Type B pancreatic cell (in vitro differentiated cells): ENCODE measurements at places on chromosomes 7 and 10.

DNA sequence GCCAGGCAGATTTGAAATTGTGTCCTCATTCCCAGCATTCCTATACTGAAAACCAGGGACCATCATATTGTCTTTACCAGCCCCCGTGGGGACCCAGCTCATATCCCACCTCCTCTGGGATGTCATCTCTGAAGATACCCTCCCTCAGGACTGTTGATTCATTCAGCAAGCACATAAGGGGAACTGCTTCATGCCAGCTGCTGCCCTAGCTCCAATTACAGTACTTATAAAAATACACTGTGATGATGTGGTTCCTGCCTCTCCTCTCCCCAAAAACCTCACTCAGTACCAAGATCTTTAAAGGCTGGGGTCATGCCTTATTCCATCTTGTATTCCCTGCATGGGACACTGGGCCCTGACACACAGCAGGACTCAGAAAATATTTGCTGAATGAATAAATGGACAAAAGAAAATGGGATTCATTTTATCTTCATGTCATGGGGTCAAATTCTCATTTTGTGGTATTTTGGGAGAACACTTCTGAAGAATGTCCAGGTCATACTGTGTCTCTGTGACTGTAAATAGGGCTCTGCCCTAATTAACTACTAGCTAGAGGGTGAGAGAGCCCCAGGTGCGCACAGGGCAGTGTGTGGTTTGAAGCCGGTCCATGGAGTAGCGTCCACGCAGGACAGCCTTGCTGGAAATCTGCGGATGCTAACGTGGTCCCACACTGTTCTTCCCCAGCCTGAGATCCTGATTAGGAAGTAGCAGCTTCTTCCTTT is 29.0 kb upstream of the DAGLB start:
- no peak for DNase-seq
- H3K36me3 ChIP-seq, result peaks cover 13% of the 10 kb centered on the region
- H3K4me1 ChIP-seq, result peaks cover 42% of the 10 kb centered on the region
- H3K27me3 ChIP-seq, result no peaks in the 10 kb centered on the region
- H3K4me3 ChIP-seq, result no peak overlapping the region
- peak overlapping the region; percentile 49 for H3K27ac ChIP-seq

DNA sequence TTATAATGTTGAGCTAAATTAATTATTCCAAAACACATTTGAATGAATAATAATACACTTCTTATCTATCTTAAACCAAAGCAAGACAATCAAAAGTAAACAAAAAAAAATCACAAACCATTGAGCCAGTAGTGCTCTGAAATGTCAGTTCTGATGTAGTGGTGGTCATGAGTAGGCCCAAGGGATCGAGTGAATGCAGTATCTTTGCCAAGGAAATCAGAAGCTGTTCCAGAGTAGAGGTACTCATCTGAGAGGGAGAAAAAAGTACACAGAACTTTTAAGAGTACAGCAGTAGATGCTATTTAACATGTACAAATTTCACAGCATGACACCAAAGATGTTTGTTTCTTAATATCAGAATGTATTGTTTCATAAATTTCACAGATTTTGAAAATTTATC is 121.5 kb downstream of the SEMA3D start:
- no peak overlapping the region for H3K27ac ChIP-seq
- DNase-seq, result no peak

GRCh38 chr10:97580421-97581367 is 3.5 kb upstream of the HOGA1 start:
- no peaks in the 10 kb centered on the region for H3K27me3 ChIP-seq
- H3K27ac ChIP-seq, result no peak overlapping the region
- peaks cover 16% of the 10 kb centered on the region for H3K4me1 ChIP-seq
- no peak overlapping the region for H3K4me3 ChIP-seq
- DNase-seq, result no peak

- peaks cover 18% of the 10 kb centered on the region for H3K27me3 ChIP-seq
- H3K4me3 ChIP-seq, result no peak overlapping the region
- DNase-seq, result no peak
- no peak overlapping the region for H3K27ac ChIP-seq
These were observed 229.8 kb upstream of the PODXL start for GRCh38 chr7:131786204-131786603.

- no peak overlapping the region for H3K4me3 ChIP-seq
- no peaks in the 10 kb centered on the region for H3K4me1 ChIP-seq
- DNase-seq, result no peak
These were observed 486.3 kb downstream of the ACTR3B start for GRCh38 chr7:153245809-153246208.

DNA sequence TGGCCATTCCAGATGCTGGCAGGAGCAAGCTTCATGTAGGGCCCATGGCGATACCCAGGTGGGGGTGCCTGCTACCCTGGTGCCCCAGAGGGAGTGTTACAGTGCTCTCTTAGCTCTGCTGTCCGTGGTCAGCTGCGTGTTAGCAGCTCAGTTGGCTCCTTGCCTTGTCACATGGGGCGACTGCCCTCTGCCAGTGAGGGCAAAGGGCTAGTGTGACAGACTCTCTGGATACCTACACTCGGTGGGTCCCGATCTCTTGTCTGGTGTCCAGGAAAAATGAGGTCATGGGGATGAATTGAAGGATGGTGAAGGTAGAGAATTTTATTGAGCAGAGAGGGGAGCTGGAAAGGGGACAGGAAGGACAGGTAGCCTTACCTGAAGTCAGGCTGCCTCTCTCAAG is 152.2 kb downstream of the CYP26A1 start:
- DNase-seq, result no peak
- H3K36me3 ChIP-seq, result no peaks in the 10 kb centered on the region
- H3K27ac ChIP-seq, result no peak overlapping the region
- H3K4me3 ChIP-seq, result no peak overlapping the region

- DNase-seq, result no peak
- no peak overlapping the region for H3K4me3 ChIP-seq
- peaks cover 3% of the 10 kb centered on the region for H3K27me3 ChIP-seq
- peaks cover 5% of the 10 kb centered on the region for H3K4me1 ChIP-seq
- no peaks in the 10 kb centered on the region for H3K36me3 ChIP-seq
- no peak overlapping the region for H3K27ac ChIP-seq
These were observed 525.3 kb upstream of the CELF2 start for GRCh38 chr10:10492420-10492819.

DNA sequence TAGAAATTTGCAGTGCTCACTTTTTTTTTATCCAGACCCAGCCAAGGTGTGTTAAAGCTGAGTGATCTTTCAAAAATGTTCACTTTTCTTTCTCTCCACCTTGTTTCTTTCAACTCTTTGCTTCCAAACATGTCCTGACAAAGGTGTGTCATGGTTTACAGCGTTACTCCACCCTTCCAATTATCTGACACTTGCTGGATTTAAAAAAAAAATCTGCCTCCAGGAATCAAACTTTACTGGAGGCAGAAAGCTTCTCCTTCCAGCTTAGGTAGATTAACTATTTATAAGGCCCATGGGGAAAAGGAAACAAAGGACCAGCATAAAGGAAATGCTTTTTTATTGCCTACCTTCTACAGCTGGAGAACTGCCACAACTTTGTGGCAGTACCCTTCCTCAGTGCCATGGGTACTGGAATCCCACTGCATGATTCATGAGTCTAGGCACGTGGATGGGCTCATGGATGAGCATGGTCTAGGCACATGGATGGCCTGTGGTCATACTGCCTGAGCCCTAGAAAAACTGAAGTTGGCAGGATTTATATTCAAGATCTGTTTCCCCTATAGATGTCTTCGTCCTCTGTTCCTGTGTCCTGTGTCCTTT is at the start of gene COL17A1:
Gene COL17A1 (minus strand): TSS at position 80 of the 600 bp plus-strand sequence. CDS start 5,207 bp downstream, outside the sequence.
- peak within 1 kb of the TSS; percentile 81 for H3K4me3 ChIP-seq
- peak within 1 kb of the TSS; percentile 86 for H3K27ac ChIP-seq
- H3K27me3 ChIP-seq, result no peaks in the 10 kb centered on the region
- H3K36me3 ChIP-seq, result no peaks in the 10 kb centered on the region

DNA sequence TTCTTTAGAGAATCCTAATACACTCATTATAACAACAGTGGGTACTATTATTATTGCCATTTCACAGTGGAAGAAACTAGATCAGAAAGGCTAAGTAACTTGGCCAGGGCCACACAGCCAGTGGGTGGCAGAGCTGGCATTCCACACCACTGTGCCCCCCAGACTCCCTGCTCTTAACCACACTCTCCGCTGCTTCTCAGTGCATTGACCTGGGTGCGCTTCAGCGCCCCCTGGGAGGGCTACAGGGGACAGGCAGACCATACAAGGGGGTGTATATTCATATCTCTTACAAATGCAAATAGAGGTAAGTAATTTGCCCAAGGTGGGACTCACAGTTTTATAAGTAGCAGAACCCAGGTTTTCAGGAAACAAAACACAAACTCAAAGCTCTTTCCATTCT is 77.0 kb upstream of the NMT2 start:
- no peak for DNase-seq
- no peak overlapping the region for H3K27ac ChIP-seq
- peaks cover 3% of the 10 kb centered on the region for H3K36me3 ChIP-seq
- H3K4me1 ChIP-seq, result no peaks in the 10 kb centered on the region
- H3K27me3 ChIP-seq, result no peaks in the 10 kb centered on the region
- no peak overlapping the region for H3K4me3 ChIP-seq

GRCh38 chr7:69932034-69932628 is 333.9 kb downstream of the AUTS2 start:
- no peaks in the 10 kb centered on the region for H3K36me3 ChIP-seq
- H3K4me1 ChIP-seq, result peaks cover 20% of the 10 kb centered on the region
- H3K27me3 ChIP-seq, result no peaks in the 10 kb centered on the region

- peaks cover 4% of the 10 kb centered on the region for H3K27me3 ChIP-seq
- no peak for DNase-seq
- no peaks in the 10 kb centered on the region for H3K36me3 ChIP-seq
- H3K27ac ChIP-seq, result no peak overlapping the region
- no peaks in the 10 kb centered on the region for H3K4me1 ChIP-seq
- H3K4me3 ChIP-seq, result no peak overlapping the region
These were observed 94.9 kb upstream of the ZNF800 start for GRCh38 chr7:127487381-127487780.

DNA sequence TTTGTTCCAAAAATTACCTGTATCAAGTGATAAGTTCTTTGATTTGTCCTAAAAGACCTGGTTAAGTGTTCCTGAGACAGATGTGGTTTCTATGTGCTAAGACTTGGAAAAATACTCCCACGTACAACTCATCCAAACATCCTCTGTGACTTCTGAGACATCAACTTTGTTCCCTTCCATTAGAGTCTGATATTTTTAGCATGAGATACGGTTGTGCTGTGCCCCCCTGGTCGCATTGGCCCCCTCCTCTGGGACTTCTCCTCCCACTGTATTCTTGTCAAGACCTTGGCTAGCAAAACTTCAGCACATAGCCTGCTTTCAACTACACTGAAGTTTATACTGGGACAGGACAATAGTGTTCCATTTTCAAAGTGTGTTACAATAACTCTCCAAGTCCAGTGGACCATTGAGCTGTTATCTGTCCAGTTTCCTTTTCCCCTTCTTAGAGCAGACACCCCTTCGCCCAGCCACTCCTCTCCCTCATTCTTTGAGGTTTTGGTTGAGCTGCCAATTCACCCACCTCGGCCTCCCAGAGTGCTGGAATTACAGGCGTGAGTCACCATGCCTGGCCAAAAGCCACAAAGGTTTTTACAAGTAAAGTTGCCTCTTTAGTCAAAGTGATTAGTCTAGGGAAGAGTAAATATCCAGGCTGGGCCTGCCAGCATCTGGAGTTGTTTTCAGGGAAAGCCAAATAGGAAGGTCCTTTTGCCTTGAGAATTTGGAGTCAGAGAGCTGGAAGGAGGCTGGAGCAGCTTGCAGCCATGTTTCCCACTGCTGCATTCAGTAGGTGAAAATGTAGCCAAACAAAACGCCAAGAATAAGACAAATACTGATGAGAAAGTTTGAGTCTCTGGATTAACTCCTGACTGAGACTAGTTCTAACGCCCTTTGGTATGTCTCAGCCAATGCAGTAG is 17.8 kb upstream of the PDLIM1 start:
- H3K36me3 ChIP-seq, result peaks cover 3% of the 10 kb centered on the region
- H3K4me3 ChIP-seq, result no peak overlapping the region
- H3K4me1 ChIP-seq, result peaks cover 5% of the 10 kb centered on the region
- no peak for DNase-seq
- peak overlapping the region; percentile 56 for H3K27ac ChIP-seq
- peaks cover 4% of the 10 kb centered on the region for H3K27me3 ChIP-seq

DNA sequence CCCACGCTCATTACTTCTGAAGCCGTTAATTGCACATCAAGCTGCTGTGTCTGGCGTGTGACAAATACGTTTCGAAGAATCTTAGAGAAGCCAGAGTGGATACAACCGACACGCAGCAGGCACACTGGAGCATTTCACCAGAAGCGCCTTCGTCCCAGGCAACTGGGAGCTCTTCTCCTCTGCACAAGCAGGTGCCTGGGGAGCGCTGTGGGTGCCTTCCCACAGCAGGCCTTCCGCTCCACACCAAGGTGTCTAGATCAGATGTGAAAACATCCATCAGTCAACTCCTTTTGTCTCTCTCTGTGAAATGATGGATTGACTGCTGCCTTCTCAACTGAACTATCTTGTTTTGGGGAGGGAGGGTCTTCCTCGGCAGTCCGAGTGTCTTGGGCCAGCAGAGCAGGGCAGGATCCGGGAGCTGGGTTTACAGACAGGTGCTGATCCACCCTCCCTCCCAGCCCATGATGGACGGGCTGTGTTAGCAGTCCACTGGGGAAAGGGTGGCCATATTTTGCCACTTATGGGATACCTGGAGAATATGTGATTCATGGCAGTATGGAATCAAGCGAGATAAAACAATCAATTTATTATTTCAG is 326.3 kb downstream of the TCERG1L start:
- H3K27ac ChIP-seq, result no peak overlapping the region
- H3K27me3 ChIP-seq, result peaks cover 11% of the 10 kb centered on the region
- DNase-seq, result no peak
- H3K36me3 ChIP-seq, result no peaks in the 10 kb centered on the region
- no peaks in the 10 kb centered on the region for H3K4me1 ChIP-seq

DNA sequence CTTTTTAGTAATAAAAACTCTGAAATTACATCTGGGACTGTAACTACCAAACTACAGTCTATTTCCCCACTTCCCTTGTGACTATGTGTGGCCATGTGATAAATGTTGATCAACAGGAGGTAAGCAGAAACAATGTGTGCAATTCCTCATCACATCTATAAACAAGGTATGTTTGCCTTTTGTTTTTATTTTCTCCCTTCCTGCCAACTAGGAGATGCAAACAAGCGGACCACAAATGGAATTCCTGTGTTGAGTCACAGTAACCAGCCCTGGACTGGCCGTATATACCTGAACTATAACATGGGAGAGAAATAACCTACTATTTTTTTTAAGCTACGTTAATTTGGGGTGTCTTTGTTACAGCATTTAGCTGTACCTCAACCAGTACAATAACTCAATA is 52.5 kb downstream of the SCRN1 start:
- H3K4me3 ChIP-seq, result no peak overlapping the region
- H3K4me1 ChIP-seq, result no peaks in the 10 kb centered on the region
- DNase-seq, result no peak
- H3K27ac ChIP-seq, result no peak overlapping the region
- no peaks in the 10 kb centered on the region for H3K27me3 ChIP-seq
